Memory B cell (primary cell): ENCODE measurements at places on chromosomes 7 and 10.

- DNase-seq = no peak
Measured at GRCh38 chr7:53947732-53948131, 594.4 kb upstream of the VSTM2A start.

DNA sequence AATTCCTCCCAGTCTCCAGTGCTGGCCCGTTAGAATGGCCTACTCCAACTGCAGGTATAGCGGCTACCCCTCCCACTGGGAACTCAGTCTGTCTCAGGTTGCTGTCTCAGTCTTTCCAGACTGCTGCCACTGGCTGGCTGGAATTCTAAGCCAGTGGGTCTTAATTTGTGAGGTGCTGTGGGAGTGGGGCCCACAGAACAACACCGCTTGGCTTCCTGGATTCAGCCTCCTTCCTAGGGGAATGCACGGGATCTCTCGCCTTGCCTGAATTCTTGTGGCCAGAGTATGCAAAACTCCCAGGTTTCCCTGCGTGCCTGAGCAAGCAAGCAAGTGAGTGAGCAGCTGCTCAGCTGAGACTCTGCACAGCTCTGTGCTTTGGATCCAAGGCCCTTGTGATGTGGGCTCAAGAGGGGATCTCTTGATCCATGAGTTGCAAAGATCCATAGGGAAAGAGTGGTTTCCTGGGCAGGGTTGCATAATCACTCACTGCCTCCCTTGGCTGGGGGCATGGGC lies 41.5 kb upstream of the GPR141 start:
- no peak for DNase-seq

DNA sequence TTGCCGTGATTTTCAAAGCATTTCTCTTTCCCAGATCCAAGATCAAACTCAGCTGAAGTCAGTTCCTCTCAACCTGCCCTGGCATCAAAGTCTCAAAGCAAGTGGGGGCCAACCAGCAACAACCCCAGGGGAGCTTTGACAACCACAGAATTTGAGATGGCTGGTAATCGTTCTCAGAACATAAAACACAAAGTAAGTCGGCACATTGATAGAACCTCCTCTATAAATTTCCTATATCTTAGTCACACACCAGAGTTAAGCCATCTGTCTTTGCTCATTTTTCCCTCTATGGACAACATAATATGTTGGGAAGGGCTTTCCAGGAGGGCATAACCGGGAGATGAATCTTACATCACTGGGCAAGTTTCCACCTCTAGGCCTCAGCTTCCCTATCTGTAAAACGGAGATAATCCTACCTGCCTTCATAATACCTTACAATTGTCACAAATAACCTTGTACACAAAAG lies 1.2 kb upstream of the DNAJC9 start:
- no peak for DNase-seq

DNA sequence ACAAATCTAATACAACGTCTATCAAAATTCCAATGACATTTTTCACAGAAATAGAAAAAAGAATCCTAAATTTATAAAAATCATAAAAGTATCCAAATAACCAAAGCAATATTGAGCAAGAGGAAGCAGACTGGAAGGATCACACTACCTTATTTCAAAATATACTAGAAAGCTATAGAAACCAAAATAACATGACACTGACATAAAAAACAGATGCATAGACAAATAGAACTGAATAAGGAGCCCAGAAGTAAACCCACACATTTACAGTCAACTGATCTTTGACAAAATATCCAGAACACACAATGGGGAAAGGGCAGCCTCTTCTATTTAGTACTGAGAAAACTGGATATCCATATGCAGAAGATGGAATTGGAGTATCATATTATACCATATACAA lies 217.5 kb downstream of the MACC1 start:
- DNase-seq = no peak

- DNase-seq = no peak
Measured at GRCh38 chr10:61778137-61778536, 115.4 kb downstream of the CABCOCO1 start.

- DNase-seq = no peak
Measured at GRCh38 chr10:121627876-121628581, 29.8 kb upstream of the FGFR2 start.

DNA sequence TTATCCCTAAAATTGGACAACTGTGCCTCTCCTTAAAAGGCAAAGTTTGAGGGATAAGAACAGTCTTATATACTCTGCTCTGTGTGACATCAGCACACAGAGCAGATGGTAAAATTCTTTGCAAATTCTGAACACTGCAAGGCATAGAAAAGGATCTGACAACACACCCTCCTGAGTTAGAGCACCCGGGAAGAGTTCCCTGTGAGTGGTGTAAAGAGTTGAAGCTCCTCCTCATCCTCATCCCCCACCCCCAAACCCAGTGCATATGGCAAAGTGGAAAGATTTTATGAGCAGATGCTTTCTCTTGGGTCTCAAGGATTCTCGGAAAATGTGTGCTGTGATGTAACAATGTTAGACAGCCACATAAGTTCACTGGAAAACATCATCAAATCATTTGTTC lies 40.0 kb upstream of the DGKI start:
- DNase-seq = no peak

GRCh38 chr10:77163670-77164348 lies 473.8 kb downstream of the KCNMA1 start:
- DNase-seq = no peak

- DNase-seq = no peak
Measured at GRCh38 chr10:35643151-35644049, 1.3 kb upstream of the FZD8 start.

- no peak for DNase-seq
Measured at GRCh38 chr7:121793716-121794115, 79.2 kb upstream of the PTPRZ1 start.

- no peak for DNase-seq
Measured at GRCh38 chr10:13696071-13696470, 109.3 kb downstream of the PRPF18 start.

GRCh38 chr7:78023191-78023590 lies 224.6 kb downstream of the PHTF2 start:
- DNase-seq = no peak

- no peak for DNase-seq
Measured at GRCh38 chr10:7534480-7534852, 123.6 kb upstream of the SFMBT2 start.

GRCh38 chr7:85554236-85555178 lies 367.7 kb upstream of the SEMA3D start:
- no peak for DNase-seq

- DNase-seq = no peak
Measured at GRCh38 chr10:115572740-115573455, 479.7 kb downstream of the ATRNL1 start.

DNA sequence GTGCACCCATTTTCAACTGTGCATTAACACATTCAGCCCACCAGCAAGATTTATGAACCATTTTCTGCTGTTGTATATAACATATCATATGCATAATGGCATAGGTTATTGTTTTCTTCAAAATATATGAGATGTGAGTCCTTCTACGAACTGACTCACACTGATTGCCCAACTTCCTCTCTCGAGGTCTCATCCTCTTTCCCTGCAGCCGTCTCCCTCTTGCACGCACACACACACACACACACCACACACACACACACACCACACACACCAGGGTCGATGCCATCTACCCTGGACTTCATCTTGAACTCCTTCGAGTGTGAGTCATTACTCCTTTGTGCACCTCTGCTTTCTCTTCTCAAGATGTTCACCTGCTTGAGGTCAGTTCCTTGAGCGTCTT lies 36.7 kb downstream of the EGFR start:
- DNase-seq = no peak

DNA sequence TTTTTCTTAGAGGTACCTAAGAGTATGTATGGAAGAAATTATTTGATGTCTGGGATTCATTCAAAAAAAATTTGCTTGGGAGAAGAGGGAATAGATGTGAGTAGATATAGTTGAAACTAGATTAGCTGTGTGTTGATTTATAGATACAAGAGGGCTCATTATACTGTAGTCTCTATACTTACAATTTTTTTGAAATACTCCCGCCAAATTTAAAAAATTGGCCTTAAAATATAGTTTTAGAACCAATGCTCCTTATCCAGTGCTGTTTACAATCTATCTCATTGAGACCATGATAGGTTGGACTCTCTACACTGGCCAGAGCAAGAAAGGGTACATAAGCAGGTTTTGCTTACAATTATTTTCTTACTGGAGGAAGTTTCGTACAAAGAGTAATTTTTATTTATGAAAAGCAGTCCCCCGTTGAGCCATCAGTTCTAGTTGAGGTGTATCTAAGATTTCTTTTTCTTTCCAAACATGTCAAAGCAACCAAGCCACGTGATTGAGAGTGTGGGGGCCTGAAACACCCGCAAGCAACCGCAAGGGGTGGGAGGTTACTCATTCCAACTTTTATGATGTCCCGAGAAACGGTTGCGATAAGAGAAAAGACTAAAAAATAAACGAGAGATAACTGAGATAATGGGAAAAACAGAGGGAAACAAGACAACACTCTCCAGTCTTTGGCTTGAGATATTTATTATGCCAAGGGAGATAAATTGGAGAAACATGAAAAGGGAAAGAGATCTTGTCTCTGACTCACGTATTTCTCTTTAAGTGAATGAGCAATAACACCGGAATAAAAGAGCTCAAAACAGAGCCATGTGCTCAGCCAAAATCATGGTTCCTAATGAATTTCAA lies 729.2 kb downstream of the LRMDA start:
- DNase-seq = no peak

GRCh38 chr10:818526-819220 lies 112.8 kb downstream of the LARP4B start:
- DNase-seq = no peak

- no peak for DNase-seq
Measured at GRCh38 chr7:34357068-34357467, 300.9 kb upstream of the NPSR1 start.

GRCh38 chr10:97600616-97601015 lies 11.1 kb downstream of the C10orf62 start:
- no peak for DNase-seq

DNA sequence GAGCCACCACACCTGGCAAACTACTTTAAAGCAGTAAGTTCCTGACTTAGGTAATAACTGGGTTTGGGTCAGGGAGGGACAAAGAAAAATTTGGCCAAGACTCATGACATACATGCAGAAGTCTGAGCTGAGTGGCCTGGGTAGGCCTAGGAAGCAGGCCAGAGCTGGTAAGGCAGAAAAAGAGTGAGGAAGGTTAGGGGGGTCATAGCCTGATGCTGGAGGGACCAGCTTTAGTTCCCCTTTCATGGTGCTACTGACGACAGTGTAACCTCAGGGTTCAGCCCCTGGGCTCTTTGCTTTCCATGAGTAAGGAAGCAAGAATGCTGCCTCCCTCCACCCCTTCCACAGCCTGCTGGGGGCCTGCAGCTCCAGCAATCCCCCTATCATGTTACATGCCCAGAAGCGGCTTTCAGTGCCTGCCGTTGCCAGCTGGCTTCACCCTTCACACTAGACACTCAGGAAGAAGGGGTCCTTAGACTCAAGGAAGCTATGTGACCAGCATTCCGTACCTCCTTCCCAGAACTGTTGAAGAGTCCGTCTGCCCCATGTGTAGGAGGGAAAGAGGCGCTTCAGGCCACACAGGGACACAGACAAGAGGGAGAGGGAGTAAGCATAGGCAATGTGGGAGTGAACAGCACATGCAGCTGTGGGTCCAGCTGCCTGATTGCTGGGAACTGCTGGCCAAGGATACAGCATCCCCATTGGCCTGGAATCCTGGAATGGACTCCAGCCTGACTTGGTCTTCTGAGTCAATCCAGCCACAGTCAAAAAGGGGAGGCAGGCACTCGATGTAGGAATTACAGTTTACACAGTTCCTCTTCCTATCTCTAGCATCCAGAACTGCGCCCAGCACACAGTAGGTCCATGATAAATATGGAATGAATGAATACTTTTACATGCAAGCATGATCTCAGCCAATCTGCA lies 4.1 kb upstream of the PLAU start:
- DNase-seq = no peak

- DNase-seq = no peak
Measured at GRCh38 chr10:22542773-22543172, 171.6 kb downstream of the PIP4K2A start.

GRCh38 chr10:31761156-31761555 lies 167.5 kb downstream of the ARHGAP12 start:
- DNase-seq = no peak

DNA sequence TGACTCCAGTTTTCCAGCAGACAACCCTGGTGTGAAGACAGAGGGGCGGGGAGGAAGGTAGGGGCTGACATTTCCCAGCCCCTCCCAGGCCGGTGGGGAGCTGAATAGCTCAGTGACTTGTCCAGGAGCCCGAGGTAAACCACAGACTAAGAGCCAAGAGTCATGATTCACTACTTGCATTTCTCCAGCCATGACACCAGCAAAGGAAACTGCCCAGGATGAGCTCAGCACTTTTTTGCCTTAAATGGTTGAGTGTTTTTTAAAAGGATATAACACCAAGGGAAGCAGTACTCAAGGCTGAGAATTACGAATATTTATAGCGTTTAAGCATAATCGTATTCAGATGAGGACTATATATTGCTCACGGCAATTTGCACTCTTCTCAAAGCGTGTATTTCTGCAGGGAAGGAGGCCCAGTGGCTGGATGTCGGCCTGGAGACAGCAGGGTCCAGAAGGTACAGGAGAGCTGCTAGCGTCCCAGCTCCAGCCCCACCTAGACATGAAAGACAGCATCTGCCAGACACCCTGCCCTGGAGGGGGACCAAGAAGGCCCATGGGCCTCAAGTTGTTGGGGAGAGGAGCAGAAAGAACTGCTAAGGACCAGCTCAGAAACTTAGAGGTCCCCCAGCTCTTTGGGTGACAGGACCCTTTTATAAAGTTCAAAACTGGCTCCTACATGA lies 141.4 kb downstream of the GRID1 start:
- no peak for DNase-seq
